Stimulated activated CD8-positive, alpha-beta memory T cell treated with anti-CD3 and anti-CD28 coated beads, Interleukin-4, amount 100 ng/mL, for 24 hours (primary cell): ENCODE measurements at places on chromosomes 7 and 10.

DNA sequence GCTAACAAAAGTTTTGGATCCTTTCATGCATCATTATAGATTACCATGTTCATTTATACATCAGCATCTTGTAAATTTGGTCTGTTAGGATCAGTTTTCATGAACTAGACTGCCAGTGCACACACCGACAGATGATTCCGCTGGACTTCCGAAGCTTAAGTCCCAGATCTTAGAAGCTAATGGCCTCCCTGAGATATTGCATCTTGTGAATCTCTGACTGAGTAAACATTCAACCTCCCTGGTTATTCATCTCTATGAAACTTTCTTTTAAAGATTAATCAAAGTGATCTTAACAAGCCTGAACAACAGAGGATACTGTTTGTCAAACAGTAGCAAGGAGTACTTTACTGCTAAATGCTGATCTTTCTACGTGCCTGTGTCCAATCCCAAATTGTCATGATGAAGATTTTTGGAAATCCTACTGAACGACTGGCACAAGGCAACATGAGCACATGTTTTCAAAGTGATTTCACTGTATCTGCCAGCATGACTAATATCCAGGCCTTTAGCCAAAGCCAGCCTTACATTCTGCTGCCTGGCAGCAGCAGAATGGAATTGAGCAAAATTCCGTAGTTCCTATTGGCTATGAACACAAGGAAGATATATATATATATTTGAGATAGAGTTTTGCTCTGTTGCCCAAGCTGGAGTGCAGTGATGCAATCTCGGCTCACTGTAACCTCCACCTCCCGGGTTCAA lies 91.3 kb upstream of the ANK3 start:
- no peak for DNase-seq

DNA sequence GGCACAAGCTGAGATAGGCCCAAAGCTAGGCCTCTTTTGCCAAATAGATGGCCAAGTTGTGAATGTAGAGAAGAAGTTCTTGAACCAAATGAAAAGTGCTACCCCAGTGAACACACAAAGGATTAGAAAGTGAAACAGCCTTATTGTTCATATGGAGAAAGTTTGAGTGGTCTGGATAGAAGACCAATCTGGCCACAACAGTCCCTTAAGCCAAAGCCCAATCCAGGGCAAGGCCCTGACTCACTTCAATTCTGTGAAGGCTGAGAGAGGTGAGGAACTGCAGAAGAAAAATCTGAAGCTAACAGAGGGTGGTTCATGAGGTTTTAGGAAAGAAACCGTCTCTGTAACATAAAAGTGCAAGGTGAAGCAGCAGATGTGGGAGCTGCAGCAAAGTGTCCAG lies 18.7 kb upstream of the ATP6V0A4 start:
- DNase-seq, result no peak

DNA sequence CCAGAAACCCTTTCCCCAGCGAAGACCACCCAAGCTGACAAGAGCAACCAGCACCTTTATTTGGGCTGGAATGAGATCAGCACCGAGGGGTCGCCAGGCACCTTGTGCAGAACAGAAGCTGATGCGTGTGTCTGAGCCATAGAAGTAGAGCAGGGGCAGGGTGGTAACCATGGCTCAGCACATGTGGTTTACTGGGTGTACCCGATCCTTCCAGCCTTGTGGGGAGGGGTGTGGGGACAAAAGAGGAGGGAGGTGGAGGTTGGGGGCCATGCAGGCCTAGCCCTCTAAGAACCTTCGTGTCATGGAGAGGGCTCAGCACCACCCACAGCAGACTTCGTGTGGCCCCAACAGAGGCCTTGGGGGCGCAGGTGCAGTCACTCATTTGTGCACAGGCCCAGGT lies 84.0 kb upstream of the GTF2I start:
- no peak for DNase-seq

- no peak for DNase-seq
Observed at GRCh38 chr7:128084896-128085608, 53.8 kb upstream of the LRRC4 start.

DNA sequence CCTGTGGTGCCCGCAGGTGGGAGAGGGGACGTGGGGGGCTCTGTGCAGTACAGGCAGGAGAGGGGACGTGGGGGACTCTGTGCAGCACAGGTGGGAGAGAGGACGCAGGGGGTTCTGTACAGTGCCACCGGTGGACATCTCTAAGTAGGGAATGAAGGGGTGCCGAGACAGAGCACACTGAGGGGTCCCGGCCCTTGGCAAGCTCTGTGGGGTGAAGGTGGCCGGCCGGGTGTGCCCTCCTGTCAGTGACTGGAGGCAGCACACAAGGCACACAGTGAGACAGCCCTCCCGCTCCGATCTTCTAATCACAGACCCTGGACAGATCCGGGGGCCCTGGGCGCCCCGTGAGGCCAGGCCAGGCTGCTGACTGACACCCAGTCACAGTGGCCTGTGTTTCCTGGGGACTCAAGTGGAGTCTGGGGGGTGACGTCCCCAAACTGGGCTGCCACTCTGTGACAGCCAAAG lies 11.2 kb downstream of the GPR146 start:
- DNase-seq, result no peak

GRCh38 chr10:46301721-46302479 lies 15.1 kb downstream of the ANTXRL start:
- no peak for DNase-seq

DNA sequence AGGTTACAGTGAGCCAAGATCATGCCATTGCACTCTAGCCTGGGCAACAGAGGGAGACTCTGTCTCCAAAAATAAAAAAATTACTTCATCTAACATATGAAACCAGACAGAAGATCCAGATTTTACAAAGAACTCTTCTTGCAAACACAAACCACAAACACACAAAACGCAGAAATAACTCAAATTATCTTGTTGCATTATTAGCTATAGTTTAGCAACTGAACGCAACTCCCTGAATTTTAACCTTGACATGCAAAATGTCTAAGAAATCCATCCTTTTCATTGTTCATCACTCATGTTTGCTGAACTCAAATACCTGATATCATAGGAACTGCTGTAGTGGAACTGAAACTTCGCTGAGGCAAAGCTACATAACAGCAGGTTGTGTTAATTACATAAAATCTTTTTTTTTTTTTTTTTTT lies 64.1 kb downstream of the MICU1 start:
- DNase-seq, result no peak

DNA sequence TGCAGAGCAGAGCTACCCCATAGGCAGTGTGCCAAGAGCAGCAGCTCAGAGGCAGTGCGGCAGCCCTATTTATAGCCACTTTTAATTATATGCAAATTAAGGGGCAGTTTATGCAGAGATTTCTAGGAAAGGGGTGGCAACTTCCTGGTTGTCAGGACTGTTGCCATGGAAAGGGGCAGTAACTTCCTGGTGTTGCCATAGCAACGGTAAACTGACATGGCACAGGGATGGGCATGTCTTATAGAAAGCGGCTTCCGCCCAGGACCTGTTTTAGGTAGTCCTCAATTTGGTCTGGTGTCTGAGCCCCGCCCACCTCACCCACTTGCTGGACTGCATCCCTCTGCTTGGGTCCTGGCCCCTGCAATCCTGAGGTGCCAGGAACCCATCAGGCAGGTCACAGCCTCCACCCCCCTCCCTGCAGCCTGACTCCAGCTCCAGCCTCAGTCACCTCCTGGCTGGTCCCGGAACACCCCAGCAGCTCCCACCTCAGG lies 115.8 kb downstream of the TMEM130 start:
- no peak for DNase-seq

GRCh38 chr7:151662251-151662826 lies 142.6 kb upstream of the RHEB start:
- no peak for DNase-seq

- no peak for DNase-seq
Observed at GRCh38 chr10:64682043-64682442, 1160.8 kb downstream of the REEP3 start.

DNA sequence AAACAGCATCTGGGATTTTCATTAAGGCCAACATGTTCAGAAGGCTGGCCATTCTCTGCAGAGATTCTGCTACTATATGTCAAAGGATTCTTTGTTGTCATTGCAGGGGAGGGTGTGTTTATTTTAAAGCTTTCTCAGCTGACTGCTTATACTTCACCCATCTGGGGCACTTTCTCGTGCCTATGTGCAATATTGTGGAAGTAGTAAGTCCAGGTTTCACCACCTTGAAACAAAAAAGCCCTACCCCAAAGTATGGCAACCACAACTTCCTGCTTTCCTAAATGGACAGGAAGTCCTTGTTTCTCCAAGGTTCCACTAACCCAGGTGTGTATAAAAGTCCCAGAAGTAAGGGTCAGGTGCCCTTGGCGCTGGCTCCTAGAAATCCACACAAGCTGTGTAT lies 58.7 kb upstream of the COL1A2 start:
- DNase-seq, result no peak

GRCh38 chr10:113534423-113534822 lies 18.4 kb upstream of the HABP2 start:
- no peak for DNase-seq

- no peak for DNase-seq
Observed at GRCh38 chr7:21565614-21566013, 22.8 kb downstream of the DNAH11 start.

DNA sequence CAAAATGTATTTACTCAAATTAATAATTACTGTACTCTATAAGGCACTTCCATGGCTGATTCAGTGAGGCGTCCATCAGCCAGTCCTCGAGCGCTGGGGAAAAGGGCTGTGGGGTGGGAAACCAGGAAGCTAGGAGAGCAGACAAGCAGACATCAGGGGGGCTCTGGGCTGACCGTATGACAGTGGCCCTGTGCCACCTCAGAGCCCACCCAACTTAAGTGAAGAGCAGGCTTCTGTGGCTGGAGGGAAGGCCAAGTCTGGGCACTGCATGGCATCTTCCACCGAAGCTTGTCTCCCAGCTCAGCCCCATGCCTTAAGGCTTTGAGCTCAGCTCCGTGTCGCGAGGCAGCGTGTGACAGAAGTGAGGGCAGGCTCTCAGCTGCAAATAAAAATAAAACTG lies 464.5 kb upstream of the ZMIZ1 start:
- DNase-seq, result no peak

- peak; percentile 63 for DNase-seq
Observed at GRCh38 chr10:11874568-11875493, 51.7 kb downstream of the PROSER2 start.
